Nephron progenitor cell (in vitro differentiated cells): ENCODE measurements at places on chromosomes 11 and 22.

DNA sequence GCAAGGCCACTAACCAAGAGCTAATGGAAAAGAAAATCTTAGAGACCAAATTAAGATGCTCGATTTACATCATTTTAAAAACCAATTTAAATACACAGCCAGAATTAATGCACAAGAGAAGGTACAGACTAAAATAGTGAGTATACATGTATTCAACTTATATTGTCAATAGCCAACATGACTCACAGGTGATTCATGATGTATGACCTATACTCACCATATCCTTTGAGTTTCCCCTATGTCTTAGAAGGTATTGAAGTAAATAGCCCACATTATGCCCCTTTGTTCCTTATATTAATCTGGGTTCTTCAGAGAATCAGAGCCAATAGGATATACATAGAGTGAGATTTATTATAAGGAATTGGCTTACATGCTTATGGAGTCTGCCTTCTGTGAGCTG lies 97.5 kb upstream of the ANO3 start:
- DNase-seq: no peak

DNA sequence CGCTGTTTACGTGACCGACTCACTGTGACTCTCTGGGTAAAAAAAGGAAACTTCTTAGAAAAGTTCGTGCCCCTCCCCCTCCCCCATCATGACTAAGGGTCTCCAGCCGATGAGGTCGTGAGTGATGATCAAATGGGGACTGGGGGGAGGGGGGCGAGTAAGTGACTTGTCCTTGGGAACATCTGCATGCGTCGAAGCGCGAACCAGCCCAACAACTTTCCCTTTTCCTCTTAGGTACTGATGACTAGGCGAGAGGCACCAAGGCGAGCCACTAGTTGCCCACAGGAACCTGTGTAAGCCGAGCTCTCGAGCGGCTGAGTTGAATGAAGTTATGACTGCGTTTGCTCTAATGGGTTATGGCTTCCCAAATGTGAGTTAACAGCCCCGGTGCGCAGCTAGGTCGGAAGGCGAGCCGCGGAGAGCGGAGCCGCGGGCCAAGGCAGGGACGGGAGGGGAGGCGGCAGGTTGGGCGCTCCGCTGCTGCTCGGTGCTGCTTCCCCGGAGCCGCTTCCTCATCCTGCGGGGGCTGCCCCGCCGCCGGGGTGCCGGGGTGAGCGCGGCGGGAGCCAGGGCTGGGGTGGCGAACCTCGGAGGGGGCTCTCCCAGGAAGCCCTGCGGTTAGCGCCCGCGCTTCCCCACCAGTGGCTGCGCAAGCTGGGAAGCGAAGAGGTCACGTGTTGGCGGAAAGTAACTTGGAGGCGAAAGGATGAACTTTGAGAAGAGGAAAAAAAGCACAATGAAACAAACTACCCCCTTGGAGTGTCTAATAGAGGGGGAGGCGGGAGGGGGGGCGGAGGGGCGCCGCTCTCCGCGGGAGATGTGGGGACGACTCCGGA lies 22.1 kb upstream of the BDNF start:
- peak; percentile 55 for DNase-seq

GRCh38 chr11:79076526-79077115 lies 364.2 kb downstream of the TENM4 start:
- no peak for DNase-seq

GRCh38 chr11:15053191-15053685 lies 20.2 kb upstream of the CALCB start:
- DNase-seq: no peak

GRCh38 chr11:75481223-75481921 lies 44.4 kb downstream of the GDPD5 start:
- no peak for DNase-seq

GRCh38 chr11:57632116-57632515 lies 17.6 kb downstream of the YPEL4 start:
- DNase-seq: no peak

DNA sequence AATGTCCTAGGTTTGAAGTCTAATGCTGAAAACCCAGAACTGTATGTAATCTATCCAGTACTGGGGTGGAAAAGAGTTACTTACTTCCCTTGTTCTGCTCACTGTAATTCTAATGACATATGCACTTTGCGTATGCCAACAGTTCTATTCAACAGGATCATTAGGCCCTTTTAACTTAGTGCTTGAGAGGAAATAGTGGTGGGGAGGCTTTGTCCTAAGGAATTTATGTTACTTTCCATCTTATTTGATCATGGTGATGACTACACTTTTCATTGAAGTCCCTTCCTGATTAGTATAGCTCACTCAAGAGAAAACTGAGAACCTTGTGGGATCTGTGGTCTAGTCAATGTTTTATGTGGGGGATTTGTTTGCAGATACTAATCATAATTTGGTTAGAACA lies 348.2 kb downstream of the GUCY1A2 start:
- DNase-seq: no peak

GRCh38 chr11:877565-877964 lies 33.0 kb downstream of the CHID1 start:
- peak; percentile 43 for DNase-seq

DNA sequence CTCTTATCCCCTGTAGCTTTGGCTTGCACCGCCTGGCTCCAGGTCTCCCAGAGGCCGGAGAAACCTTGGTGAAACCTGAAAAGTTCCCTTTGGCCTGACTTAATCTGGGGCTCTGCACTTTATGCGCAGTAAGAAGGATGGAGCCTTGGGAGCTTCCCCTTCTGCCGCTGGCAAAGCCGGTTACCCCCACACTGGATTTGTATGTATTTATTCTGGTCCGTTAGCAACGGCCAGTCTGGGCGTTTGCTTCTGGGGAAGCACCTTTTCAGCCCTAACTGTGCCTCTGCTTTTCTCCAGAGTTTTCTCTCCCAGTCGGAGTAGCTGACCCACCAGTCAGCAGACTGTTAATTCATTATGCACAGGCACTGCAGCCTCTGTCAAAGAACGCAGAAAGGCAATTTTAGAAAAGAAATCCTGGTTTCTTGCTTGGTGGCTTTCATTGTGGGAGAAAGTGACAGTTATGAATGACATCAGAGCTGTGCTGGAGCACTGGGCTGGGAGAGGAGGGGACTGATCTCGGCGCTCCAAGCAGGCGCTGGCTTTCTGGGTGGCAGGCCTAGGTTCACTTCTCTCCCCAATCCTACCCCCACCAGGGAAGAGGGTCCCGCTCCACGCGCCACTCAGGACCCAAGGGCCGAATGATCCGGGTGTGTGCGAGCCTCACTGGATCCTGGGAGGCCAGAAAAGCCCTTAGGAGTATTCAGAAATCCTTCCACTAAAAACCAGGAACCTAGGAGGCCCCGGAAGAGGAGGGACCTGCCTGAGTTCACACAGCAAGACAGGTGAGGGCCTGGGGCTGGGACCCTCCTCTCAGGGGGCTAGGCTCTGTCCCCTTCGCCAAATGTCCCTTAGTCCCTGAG lies 70.2 kb downstream of the RTL6 start:
- no peak for DNase-seq

DNA sequence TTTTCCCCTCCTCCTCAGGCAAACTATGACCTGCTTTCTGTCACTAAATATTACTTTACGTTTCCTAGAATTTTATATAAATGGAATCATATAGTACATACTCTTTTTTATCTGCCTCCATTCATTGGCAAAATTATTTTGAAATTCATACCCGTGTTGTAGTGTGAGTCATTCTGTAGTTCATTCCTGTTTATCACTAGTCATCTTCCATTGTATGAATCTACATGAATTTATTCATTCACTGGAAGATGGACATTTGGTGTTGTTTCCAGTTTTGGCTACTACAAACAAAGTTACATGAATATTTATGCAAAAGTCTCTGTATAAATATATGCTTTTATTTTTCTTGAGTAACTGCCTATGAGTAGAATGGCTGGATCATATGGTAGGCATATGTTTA lies 60.7 kb upstream of the OPCML start:
- no peak for DNase-seq

DNA sequence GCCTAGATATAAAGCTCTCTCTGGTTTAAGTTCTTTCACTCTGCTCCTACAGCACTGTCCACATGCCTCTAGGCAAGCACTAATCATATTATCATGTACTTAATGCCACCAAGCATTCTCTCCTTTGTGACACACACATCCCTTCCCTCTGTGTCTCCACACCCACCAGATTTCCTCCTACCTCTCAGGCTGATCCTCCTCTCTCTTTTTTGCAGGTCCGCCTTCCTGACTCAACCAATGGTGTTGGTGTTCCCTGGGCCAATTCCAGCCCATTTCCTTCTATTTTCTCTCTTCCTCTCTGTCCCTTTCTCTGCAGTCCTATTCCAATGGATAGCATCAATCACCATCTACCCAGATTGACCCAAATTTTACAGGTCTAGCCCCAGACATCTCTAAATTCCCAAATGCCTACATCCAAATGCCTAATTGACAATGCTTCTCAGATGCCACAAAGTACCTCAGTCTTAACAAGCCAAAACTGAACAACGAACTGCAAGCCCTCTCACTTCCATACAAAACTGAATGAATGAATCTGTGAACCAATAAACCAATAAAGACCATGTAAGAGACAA lies 504 bp upstream of the ZNF215 start:
- no peak for DNase-seq

- DNase-seq: no peak
Observed at GRCh38 chr22:48856308-48856615, 971.4 kb downstream of the BRD1 start.

- no peak for DNase-seq
Observed at GRCh38 chr11:18615628-18616392, 16.2 kb downstream of the MISFA start.

DNA sequence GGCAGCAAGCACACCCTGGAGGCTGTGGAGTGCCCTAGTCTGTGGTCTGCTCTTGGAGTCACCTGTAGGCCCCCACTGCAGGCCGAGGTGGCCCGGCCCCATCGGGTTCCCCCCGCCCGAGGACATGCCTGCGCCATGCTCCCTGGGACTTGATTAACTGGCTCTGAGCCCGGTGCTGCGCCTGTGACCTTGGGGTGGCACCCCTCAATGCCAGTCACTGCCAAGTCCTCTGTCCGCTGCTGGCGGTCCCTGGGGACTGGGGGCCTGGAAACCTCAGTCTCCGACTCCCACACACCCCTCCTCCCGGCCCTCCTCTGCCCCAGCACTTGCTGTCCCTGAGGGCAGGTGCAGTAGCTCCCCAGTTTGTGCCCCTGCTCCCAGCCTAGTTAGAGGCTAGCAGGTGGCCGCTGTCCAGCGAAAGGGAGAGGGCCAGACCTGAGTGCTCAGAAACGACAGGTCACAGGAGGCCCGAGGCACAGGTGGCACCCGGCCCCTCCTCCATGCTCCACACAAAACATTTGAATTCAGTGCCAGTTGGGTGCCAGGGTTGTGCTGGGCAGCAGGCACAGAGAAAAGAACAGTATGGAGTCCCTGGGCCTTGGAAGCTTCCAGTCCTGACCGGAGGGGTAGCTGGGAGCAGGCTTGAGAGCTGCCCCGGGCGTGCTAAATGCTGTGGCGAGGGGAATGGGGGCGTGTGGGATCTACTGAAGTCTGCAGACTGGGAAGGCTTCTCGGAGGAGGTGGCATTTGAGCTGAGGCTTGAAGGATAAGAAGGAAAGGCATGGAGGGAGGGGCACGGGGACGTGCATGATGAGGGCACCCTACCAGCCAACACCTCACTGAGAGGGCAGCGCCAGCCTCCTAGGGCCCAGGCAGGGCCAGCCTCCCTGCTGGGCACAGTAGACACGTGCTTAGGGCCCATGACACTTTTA lies 16.4 kb upstream of the FLRT1 start:
- no peak for DNase-seq

- no peak for DNase-seq
Observed at GRCh38 chr11:66068923-66069714, 953 bp upstream of the PACS1 start.

- DNase-seq: peak; percentile 79
Observed at GRCh38 chr11:64759131-64759721, 548 bp downstream of the PYGM start.

DNA sequence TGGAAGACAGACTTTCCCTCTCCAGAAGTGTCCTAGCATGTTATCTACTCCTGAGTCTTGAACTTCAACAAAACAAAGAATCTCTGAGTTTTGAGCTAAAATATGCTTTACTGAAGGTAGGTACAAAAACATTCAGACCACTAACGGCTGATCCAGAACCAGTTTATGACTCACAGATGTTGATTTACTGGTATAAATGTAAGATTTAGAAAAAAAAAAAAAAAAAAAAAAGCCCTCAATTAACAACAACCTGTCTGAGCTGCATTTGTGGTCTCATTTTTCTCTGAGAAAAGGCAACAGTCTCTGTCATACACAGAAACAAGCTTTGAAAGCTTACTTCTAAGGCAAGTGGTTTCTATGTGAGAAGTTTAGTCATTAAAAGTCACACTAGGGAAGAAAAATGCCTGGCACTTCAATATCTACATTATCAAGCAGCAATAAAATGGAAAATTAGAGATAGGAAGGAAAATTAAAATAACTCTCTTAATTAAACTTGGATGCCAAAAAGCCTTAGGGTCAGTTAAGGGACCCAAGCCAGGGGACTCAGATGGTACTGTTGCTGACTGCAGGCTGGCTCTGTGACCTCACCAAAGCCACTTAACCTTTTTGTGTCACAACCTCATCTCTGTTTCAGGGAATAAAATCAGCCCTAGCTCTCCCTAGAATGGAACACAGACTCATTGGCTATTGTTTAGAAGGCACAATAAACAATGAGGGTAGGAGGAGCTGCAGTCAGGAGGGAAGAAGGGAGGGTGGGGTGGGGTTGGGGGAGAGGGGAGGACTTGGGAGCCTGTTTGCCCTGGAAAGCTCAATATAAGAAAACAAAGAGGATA lies 61.7 kb downstream of the ETS1 start:
- DNase-seq: no peak

GRCh38 chr11:119092880-119093842 lies 8.5 kb downstream of the HMBS start:
- DNase-seq: no peak
